Bone marrow (tissue), 2 donors: ENCODE measurements at places on chromosomes 2 and 18.

DNA sequence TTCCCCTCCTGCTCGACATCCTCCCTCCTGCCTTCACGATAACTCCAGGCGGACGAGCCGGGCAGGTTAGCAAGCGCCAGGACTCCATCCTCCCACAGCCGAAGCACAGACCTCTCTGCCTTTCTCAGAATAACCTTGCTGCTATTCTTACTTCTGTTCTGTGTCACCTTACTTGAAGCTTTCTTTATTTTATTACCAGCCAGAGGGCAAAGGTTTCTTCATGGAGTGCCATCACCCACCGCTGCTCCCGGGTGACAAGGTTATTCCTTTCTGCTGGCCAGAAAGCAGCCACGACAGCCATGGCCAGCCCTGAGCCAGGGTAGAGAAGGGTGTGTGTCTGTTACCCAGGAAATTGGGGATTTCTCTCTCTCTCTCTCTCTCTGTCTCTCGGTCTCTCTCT, 227.1 kb downstream of the ANAPC1 start:
- DNase-seq: no peak

DNA sequence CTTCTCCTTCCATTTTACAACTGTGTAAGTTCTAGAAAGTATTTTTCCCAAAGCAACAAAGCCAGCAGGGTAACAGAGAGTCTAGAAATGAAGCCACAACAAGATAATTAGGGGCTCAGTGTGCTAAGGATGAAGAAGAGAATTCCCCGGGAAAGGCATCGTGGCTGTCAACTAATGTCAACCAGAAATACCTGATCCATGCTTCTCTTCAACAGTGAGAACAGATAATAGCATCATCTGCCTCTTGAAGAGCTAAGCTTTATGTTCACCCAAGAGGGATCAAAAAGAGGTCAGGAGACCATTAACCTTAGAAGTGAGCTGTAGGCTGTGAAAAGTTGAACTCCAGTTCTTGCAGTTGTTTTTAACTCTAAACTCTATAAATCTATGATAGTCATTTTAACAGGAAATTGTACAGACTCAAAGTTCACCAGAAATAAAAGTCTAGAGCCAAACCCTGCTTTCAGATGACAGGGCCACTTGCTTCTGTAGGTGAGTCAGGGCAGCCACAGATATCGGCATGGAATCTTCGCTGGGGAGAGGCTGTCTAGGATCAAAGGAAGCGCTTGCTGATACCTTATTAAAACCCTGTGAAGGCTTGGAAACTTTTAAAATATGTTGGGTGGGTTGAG, 540.7 kb upstream of the ID2 start:
- DNase-seq: no peak

DNA sequence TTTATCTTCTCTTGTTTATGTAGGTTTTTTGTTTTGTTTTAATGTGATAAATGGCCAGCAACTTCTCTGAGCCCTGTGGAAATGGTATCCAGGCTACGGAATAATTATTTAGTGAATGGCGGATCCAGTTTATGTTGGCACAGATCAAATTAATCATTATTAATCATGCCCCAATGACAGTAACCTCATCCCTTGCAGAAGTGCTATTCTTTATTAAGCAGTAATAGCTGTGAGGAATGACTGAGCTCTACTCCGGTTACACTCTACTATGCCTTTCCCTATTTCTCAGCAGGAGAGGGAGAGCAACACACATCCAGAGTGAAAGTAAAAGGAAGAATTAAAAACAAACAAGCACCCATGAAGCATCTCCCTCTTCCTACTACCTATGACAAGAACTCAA, 84.8 kb downstream of the SETBP1 start:
- DNase-seq: no peak

DNA sequence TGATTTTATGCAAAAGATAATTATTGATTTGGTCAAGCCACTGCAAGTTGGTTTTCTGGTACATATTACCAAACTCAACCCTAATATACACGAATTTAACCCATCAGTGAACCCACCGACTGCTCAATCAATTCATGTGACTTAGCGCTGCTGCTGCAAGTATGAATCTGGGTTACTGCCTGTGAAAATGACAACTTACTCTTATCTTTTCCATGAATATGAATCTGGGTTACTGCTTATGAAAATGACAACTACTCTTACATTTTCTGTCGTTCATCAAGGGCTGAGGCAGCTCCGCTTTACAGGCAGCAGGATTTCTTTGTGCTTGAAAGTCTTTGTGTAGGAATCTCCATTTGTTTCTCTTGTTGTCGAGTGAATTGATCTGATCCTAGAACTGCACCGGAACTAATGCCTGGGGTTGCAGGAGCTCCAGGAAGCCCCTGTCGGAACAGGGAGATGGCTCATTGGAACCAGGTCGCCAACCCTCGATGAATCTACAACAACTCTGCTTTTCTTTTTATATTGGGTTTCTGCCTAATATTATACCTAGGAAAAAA, 22.1 kb upstream of the ALKAL2 start:
- DNase-seq: no peak

DNA sequence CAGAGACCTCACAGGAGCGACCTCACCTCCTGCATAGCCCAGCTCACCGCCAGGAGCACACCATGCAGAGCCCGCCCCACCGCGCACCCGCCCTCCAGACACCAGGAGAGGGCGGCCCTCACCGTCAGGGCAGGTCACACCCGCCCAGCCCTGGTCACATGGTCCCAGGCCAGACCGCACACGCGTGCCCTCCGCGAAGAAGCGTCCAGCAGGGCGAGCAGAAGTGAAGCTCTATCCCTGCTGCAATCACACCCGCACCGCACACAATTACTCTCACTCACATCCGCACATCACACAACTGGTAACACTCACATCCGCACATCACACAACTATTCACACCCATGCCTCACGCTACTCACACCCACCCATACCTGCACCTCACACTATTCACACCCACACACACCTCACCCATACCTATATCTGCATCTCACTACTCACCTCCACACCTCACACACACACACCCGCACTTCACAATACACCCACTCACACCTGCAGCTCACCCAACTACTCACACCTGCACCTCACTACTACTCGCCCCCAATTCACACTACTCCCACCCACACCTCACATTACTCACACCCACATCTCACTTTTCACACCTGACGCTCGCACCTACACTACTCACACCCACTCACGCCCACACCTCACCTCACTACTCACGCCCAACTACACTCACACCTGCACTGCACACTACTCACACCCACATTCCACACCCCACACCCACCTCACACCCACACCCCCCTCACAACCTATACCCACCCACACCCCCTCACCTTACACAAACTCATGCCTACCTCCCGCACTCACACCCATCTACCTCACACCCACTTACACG, 242.0 kb downstream of the HDAC4 start:
- DNase-seq: no peak

- no peak for DNase-seq
Observed at GRCh38 chr2:222930862-222931261, 70.0 kb downstream of the ACSL3 start.

DNA sequence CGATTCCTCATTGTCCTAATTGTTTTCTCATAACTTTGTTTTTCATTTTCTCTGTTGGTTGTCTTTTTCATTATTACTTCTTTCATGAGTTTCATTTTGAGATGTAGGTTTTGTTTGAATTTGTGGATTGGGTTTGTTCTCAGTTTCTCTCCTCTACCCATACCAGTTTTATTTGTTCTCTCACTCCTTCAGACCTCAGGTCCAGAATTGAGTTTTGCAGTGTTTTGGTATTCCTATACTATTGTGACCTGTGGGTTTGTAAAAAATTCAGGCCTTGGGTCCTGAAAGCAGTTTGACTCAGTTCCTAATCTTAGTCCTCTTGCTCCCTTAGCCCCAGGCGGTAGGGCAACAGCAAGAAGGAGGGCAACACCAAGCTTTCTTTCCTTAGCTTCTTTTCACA, 28.3 kb upstream of the UBE2E3 start:
- no peak for DNase-seq

GRCh38 chr2:232721882-232722281, 24.8 kb downstream of the GIGYF2 start:
- no peak for DNase-seq

- peak; percentile 51 for DNase-seq
Observed at GRCh38 chr2:158953926-158954763, 14.3 kb upstream of the TANC1 start.

DNA sequence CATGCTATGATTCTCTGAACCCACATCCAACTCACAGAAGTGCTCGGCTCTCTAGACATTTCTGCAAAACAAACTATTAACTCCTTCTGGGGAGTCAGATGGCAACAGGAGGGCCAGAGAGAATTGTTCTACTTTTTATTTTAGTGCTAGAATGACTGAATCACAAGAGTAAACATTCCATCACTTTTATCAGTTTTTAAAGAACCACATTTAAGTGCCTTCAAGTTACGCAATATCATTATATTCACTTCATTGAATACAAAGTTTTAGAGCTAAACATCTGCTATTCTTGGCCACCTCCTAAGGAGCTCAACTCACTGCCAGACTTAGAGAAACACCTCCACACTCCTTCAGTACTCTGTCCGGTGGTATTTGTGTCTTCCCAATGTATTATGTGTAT, 22.4 kb downstream of the B4GALT6 start:
- no peak for DNase-seq

- DNase-seq: no peak
Observed at GRCh38 chr18:54222922-54223567, 1.4 kb downstream of the MBD2 start.

GRCh38 chr2:135914485-135914884, 38.2 kb upstream of the MCM6 start:
- DNase-seq: no peak

DNA sequence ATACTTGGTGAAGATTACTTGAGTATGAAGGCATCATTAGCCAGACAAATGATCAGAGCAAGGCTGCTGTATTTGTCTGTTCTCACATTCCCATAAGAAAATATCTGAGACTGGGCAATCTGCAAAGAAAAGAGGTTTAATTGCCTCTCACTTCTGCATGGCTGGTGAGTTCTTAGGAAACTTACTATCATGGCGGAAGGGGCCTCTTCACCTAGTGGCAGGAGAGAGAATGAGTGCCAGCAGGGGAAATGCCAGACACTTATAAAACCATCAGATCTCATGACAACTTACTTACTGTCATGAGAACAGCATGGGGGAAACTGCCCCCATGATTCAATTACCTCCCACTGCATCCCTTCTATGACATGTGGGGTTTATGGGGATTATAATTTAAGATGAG, 452.3 kb downstream of the GALR1 start:
- no peak for DNase-seq

- DNase-seq: no peak
Observed at GRCh38 chr2:127681976-127682857, 6.9 kb upstream of the LIMS2 start.

DNA sequence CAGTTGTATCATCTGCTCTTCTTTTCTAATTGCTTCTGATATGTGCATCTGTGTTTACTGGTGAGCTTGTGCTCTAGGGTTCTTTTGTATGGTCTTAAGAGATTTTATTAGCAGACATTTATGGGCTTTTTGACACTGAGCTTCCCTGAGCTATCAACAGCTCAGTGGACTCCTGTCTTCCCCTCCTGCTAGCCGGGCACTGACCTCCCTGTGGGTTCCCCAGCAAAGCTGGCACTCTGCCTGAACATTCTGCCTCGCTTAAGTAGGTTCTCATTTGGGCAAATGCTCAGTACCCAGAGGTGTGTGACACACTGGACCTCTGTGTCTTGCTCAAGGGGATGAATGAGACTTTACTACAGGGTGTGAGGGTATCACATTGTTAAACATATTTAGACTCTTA, 15.8 kb downstream of the TRAF3IP1 start:
- DNase-seq: no peak

DNA sequence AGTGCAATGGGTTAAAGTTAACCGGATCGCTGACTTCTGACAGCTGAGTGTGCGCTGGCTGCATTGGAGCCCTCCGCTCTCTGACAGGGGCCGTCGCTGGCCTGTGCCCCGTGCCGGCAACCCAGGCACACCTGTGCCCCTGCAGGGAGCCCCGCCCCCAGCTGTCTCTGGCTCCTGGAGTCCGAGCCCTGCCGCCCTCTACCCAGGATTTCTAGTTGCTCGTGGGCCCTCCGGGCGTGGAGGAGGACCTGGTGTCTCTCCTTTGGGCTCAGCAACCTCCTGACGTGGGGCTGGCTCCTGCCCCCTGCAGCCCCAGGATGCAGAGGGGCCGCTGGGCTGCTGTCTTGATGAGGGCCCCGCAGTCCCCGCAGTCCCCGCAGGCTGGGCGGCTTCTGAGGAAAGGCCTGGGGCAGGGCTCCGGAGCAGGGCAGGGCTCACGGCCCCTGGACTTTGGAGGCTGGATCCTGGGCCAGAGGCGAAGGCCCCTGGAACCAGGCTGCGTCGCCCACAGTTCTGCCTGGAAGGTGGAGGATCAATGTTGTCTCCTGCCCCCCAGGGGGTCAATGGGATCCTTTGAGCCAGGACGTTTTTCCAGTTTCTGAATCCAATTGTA, 172.8 kb downstream of the RNF144A start:
- DNase-seq: no peak

DNA sequence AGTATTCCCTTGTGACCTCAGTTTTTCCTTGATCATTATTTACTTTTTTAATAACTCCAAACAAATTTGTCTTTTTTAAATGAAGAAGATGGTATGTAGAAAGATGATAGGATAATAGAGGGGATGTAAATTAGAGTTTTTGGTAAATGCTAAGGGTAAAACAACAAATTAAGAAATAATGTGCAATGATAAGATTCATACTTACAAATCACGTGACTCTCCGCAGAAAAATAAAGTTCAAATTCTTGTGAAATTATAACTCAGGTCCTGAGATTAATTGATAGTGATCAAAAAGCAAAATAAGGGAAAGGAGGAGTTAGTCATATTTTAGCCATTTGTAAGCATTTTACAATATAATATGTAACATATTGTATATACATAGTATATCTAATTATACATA, 304.1 kb upstream of the KCNH7 start:
- no peak for DNase-seq

DNA sequence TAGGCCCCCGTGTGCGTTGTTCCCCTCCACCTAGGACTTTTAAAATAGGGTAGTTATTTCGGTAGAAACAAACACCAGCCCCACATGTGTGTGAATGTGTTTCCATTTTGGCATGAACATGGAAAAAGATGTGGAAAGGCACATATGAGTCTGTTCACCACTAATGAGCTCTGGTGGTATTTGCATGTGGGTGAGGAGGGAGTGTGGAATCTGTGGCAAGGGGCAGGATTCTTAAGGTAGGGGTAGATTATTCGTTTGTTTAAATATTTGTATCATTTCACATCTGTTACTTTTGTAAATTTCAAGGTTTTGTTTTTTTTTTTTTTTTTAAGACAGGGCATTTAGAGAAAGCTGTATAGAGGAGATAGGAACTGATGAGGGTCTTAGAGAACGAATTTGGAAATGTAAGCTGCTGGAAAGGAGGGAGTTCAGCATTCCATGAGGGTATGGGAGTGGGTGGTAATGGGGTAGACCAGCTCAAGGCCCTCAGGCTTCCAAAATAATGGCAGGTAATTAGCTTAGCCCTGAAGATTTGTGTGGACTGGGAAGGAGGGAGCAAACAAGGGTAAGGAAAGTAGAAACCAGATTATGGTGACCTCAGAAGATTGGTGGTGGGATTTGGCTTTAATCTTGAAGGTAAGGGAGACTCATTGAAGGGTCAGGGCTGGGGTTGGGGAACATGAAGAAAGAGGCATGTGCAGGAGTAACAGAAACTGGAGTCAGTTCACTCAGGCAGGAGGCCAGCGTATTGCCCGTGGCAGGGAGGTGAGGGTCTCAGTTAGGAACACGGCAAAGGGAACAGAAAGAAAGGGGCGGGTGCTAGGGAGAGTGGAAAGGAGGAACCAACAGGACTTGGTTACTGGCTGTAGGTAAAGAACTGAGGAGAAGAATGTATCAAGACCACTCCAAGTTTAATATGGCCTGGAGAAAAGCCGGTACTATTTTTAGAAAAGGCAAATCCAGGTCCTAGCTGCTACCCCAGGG, 123.6 kb downstream of the PLB1 start:
- no peak for DNase-seq

GRCh38 chr2:227876300-227876801, 4.9 kb downstream of the DAW1 start:
- no peak for DNase-seq
